Thoracic aorta (tissue), 2 donors: ENCODE measurements at places on chromosomes 13 and 19. TPM values are rescaled to one million over a fixed set of nuclear protein-coding genes. Genes with fewer than 3 reads are reported as not detected.

GRCh38 chr13:98721825-98722510, 30.5 kb downstream of the SLC15A1 start:
- no peak overlapping the region for H3K4me3 ChIP-seq
- no peak overlapping the region for H3K27ac ChIP-seq
- no peaks in the 10 kb centered on the region for H3K36me3 ChIP-seq
- H3K4me1 ChIP-seq, result no peaks in the 10 kb centered on the region

DNA sequence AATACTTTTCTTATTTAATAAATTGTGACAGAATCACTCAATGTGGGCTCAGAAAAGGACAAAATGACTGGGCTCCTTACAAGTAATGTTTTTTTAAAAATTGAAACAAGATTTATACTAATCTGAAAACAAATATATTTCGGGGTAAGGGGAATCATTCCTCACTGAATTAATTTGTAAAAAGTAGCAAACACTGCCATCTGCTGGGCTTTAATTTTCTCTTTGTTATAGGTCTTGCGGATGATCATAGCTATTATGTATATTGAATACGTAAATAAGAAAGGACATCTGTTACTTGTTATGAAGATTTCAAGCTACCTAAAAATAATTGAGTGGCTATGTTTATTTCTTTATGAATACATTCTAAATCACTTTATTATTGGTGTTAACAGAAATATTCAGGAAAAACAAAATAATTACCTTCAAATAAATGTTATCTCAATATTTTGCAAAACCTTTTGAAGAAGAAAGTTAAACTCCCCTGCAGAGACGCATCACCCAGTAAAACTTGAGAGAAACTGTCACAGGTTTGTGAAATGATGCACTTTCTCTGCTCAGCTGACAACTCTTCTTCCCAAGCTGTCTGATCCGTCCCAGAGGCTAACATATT, 17.8 kb upstream of the ENOX1 start:
- no peak overlapping the region for H3K4me3 ChIP-seq
- no peaks in the 10 kb centered on the region for H3K27me3 ChIP-seq
- H3K27ac ChIP-seq, result no peak overlapping the region
- no peak for DNase-seq
- H3K4me1 ChIP-seq, result peaks cover 5% of the 10 kb centered on the region
- H3K36me3 ChIP-seq, result no peaks in the 10 kb centered on the region

Gene FFAR1
- total RNA-seq, result not detected

DNA sequence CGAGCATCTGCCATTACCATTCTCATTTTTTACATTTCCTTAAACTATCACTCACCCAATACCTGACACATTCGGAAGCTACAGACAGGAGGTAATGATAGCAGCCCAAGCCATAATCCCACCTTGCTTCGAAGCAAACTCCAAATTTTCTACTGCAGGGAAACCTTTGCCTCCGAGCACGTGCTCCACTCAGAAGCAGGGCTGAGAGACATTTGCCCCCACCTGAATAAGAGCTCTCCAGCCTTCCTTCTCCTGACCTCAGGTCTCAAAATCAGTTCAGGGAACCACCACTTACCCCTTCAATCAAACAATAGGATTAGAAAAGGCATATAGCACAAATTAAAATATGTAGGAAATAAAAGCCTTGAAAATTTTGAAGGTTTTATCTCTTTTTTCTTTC, 2.3 kb upstream of the DACH1 start:
- H3K36me3 ChIP-seq, result no peaks in the 10 kb centered on the region
- DNase-seq, result no peak
- H3K27me3 ChIP-seq, result no peaks in the 10 kb centered on the region

Gene ZNF667
- total RNA-seq, result 7.8 TPM

- H3K36me3 ChIP-seq, result peaks cover 49% of the 10 kb centered on the region
- H3K4me1 ChIP-seq, result no peaks in the 10 kb centered on the region
- H3K27ac ChIP-seq, result no peak overlapping the region
- no peaks in the 10 kb centered on the region for H3K27me3 ChIP-seq
- no peak overlapping the region for H3K4me3 ChIP-seq
Observed at GRCh38 chr19:41341669-41342490, 11.8 kb downstream of the TGFB1 start.

GRCh38 chr13:63463782-63464610, 2048.3 kb upstream of the PCDH20 start:
- H3K27ac ChIP-seq, result no peak overlapping the region
- no peak for DNase-seq
- H3K36me3 ChIP-seq, result no peaks in the 10 kb centered on the region
- no peaks in the 10 kb centered on the region for H3K4me1 ChIP-seq
- no peak overlapping the region for H3K4me3 ChIP-seq

DNA sequence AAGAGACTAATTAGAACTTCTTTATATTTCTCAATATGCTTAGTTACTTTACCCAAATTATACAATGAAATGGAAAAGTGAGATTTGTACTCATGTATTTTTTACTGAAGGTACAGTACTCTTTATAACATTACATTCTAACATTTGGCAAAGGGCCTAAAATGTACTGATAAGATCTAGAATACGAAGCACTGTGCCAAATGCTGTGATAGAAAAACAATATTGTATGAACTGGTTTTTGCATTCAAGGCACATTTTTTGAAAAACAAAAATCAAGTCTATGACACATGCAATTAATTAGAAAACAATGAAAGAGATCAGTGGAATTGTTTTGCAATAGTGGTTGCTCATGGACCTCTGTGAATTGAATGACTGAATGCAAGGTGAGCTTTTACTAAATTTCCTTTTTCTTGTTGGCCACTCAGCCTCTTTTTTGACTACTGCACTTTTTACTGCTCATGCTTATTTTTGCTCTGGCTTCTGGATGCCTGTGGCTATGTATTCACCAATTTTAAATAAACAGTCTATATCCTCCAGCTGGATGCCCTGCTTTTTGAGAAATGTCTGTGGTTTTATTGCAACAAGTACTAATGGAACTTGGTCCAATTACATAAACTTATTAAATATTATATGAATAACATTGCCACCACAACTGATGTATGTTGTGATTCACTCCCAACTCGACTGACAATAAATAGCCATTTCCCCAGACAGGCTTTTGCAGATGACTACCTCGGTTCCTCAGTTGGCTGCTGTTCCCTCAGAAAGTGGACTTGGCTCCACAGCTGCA, 41.4 kb upstream of the OBI1 start:
- no peaks in the 10 kb centered on the region for H3K36me3 ChIP-seq
- no peaks in the 10 kb centered on the region for H3K4me1 ChIP-seq
- no peak overlapping the region for H3K27ac ChIP-seq
